ENCODE measurements at places on chromosomes 3 and 15.
A peak's percentile ranks its signal among the peaks of the same experiment; 100 is the strongest.

DNA sequence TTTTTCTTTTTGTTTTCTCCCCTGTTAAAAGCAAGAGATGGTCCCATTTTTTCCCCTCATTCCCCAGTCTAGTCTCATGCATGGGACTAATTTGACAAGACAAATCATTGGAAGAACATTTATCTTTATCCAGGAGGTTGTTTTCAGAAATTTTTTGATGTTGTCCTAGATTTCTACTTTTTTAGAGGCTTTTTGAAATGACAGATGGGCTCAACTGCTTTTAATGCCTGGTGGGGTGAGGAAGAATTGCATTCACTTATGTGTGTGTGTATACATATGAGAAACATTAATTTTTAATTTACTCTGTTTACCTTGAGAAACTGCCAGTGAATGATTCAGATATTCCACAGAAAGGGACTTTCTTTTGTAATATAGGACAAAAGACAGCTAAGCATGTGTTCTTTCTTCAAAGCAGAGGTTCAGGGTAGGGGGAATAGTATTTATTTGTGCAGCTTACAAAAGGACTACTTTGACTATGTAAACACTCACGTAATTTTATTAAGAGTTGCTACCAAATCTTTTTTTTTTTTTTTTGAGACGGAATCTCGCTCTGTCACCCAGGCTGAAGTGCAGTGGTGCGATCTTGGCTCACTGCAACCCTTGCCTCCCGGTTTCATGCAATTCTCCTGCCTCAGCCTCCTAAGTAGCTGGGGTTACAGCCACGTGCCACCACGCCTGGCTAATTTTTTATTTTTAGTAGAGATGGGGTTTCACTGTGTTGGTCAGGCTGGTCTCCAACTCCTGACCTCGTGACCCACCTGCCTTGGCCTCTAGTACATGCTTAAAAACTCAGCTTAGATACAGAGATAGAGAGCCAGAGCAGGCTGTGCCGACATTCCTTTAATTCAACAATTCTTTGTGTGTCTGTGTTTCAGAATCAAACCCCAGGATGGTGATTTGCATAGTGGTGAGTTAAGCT lies 130.1 kb upstream of the RARB start:
- peak; percentile 19 for DNase-seq

- no peak for DNase-seq
Observed at GRCh38 chr15:53569751-53570480, 189.5 kb downstream of the WDR72 start.

DNA sequence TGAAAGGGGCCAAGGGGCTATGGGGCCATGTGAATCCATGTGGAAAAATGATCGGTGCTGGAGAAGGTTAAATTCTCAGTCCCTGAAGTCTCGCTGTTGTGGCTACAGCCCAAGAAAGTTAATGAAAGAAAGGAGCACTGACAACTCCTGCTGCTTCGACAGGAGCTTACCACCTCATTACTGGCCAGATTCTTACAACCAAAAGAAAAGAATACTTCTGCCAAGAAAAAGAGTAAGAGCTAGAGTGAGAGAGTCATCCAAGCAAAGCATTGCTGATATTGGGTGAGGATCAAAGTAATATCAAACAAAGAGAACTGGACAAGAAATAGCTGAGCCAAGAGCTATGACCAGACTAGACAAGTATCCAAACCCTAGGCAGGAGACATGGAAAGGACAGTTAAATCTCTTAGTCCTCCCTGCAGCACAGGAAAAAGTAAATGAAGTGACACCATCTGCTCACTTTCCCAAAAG lies 348.4 kb upstream of the PLSCR5 start:
- peak; percentile 57 for DNase-seq

DNA sequence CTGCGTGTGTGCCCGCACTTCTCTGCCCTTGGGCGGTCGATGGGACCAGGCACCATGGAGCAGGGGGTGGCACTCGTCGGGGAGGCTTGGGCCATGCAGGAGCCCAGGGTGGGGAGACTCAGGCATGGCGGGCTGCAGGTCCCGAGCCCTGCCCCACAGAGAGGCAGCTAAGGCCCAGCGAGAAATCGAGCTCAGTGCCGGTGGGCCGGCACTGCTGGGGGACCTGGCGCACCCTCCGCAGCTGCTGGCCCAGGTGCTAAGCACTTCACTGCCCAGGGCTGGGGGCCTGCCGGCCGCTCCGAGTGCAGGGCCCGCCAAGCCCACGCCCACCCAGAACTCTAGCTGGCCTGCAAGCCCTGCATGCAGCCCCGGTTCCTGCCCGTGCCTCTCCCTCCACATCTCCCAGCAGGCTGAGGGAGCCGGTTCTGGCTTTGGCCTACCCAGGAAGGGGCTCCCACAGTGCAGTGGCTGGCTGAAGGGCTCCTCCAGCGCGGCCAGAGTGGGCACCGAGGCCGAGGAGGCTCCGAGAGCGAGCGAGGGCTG lies 553 bp upstream of the RTP4 start:
- DNase-seq = no peak

DNA sequence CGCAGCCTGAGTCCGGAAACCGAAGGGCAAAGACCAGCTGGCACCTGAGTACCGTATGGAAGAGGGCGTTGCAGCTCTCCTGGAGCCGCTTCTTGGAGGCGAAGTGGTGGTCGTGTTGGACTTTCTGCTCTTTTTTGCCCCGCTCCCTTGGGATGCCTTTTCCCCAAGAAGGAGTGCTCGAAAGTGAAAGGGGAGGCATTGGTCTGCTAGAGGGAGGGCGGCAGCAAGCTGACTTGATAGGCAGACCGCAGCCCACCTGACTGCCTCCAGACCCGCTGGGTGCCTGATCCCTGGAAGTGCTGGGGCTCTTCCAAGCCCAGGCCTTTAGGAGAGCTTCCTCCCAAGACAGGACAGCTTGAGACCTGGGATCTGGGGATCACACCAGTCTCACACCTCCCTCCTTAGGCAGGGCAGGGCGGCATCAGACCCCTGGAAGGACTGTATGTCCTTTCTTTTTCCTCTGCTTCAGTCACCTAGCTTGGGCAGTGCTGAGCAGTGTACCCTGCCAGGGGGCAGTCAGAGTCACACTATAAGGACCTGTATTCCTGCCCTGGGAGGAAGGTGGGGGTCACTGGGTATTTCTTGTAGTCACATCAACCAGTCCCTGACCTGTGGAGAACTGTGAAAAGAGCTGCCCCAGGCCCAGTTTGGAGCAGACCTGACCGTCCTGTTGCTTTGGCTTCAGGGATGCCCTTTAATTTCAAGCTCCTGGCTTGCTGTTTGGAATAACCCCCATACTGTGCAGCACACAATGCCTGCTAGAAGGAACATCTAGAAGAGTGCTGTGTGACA lies 2.1 kb downstream of the ACVR2B start:
- peak; percentile 8 for DNase-seq

Data from neural progenitor cell (in vitro differentiated cells).